ENCODE measurements at places on chromosomes 12 and 14.
A peak's percentile ranks its signal among the peaks of the same experiment; 100 is the strongest.

- DNase-seq = no peak
Measured at GRCh38 chr14:49036266-49036665, 549.9 kb downstream of the RPS29 start.

GRCh38 chr14:104228716-104229533 lies 90.5 kb downstream of the KIF26A start:
- DNase-seq = no peak

DNA sequence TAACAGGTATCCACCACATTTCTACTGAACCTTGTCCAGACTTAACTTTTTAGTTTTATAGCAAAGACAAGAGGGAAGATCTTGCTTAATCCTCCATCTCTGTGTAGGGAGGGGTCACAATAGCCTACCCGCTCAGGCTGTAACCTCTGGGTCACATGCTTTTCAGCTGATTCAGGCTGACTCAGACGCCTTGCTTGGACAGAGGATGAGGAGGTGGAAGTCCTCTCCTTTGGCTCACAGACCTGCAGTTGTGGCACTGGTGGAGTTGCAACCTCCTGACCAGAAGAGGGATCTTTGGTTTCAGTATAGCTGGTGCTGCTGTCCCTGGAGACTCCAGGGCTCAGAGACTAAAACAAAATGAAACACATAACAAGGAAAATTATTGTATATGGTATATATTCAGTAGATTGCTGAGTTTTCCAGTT lies 16.2 kb downstream of the ACIN1 start:
- DNase-seq = peak; percentile 95

- DNase-seq = no peak
Measured at GRCh38 chr12:124336742-124337520, 42.0 kb downstream of the RFLNA start.

- no peak for DNase-seq
Measured at GRCh38 chr12:93441081-93441616, 598 bp downstream of the UBE2N start.

- no peak for DNase-seq
Measured at GRCh38 chr14:27270716-27271115, 672.9 kb upstream of the NOVA1 start.

Data from skeletal muscle cell (primary cell).